Stimulated activated CD4-positive, alpha-beta T cell treated with anti-CD3 and anti-CD28 coated beads, Interleukin-4, amount 100 ng/mL, for 48 hours (primary cell): ENCODE measurements at places on chromosomes 11 and 22.

DNA sequence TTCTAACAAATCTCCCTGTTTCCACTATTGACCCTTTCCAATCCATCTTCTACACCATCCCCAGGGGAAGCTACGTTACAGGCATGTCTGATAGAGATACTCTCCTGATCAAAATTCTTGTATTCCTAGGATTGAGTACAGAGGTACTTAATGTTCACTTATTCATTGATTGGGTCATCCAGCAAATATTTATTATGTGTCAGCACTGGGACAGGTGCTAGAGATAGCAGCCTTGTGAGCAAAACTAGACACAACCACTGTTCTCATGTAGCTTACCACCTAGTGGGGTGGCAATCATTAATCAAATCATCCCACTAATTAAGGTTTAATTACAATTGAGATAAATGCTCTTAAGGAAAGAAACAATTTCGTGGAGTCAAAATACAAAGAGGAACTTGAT is 9.4 kb upstream of the RTCB start:
- no peak for DNase-seq

DNA sequence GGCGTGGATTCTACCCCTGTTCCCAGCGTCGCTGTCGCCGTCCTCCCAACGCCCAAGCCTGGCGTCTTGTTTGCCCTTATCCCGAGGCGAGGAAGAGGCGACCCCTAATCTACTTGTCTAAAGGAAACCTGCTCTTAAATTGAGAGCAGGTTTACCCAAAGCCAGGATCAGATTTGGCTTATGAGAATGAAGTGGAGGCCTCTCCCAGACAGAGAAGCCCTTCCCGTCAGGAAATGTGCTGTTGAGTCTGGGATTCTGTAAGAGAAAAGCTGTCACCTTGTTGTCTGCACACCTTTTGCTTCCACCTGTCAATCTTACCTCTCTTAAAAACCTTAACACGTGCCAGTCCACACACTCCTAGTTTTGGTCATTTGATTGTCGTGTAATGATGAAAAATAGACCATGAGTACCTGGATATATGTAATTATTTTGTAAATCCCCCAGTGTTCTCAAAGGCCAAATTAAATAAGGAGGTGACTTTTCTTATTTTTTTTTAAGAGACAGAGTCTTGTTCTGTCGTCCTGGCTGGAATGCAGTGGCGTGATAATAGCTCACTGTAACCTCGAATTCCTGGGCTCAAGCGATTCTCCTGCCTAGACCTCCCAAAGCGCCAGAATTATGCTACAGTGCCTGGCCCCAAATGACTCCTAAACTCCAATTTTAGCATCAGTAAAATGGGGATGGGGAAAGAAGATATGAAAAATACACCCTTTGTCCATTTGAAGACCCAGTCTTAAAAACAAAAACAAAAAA is 627 bp downstream of the GTF2H1 start:
- no peak for DNase-seq

GRCh38 chr11:107250017-107250416 is 207.6 kb downstream of the CWF19L2 start:
- DNase-seq, result no peak

- DNase-seq, result peak; percentile 26
Observed at GRCh38 chr11:126194121-126194543, 17.3 kb downstream of the RPUSD4 start.

GRCh38 chr22:31987218-31987617 is 42.9 kb downstream of the YWHAH start:
- DNase-seq, result no peak
